ENCODE measurements at places on chromosomes 7 and 10. TPM values are rescaled to one million over a fixed set of nuclear protein-coding genes. Genes with fewer than 3 reads are reported as not detected.

Gene ZNHIT1
- 89.0 TPM for total RNA-seq

Gene TEX36
- total RNA-seq, result not detected

Gene CTTNBP2
- 22.3 TPM for total RNA-seq

Gene MSMB
- total RNA-seq, result not detected

Gene HEPACAM2
- total RNA-seq, result not detected

Gene FOXI2
- total RNA-seq, result not detected

Gene CCDC3
- total RNA-seq, result not detected

Gene CHCHD3
- total RNA-seq, result 83.0 TPM

Gene EVX1
- not detected for total RNA-seq

Gene LEP
- not detected for total RNA-seq

Gene STOX1
- total RNA-seq, result not detected

Gene NPSR1
- total RNA-seq, result not detected

Gene EXOSC1
- 41.9 TPM for total RNA-seq

Gene CFAP69
- 5.5 TPM for total RNA-seq

Gene ITIH5
- 2.8 TPM for total RNA-seq

Gene TPST1
- total RNA-seq, result 154 TPM

Gene TACR2
- total RNA-seq, result not detected

Gene CCL26
- total RNA-seq, result 0.33 TPM

Gene CPA5
- not detected for total RNA-seq

Gene CALML5
- not detected for total RNA-seq

Gene HOXA7
- not detected for total RNA-seq

Gene SLC13A1
- not detected for total RNA-seq

Gene LGI1
- total RNA-seq, result 0.33 TPM

Gene GPR141
- total RNA-seq, result not detected

Gene TCAF2
- total RNA-seq, result 2.6 TPM

Gene CCDC146
- total RNA-seq, result 2.2 TPM

Gene PHYHIPL
- total RNA-seq, result not detected

Gene PLPP4
- total RNA-seq, result 1.2 TPM

Gene PDE6C
- total RNA-seq, result not detected

Gene PCGF6
- total RNA-seq, result 9.4 TPM

Gene SLC16A9
- 0.33 TPM for total RNA-seq

Gene CYP17A1
- total RNA-seq, result not detected

Gene SORBS1
- 0.17 TPM for total RNA-seq

Gene INA
- 0.99 TPM for total RNA-seq

Gene SPDYE11
- under 0.01 TPM for total RNA-seq

Gene PNLIP
- not detected for total RNA-seq

Gene PON1
- total RNA-seq, result not detected

Gene COBL
- total RNA-seq, result under 0.01 TPM

Gene FANK1
- total RNA-seq, result 1.3 TPM

Gene PILRA
- total RNA-seq, result 0.15 TPM

Gene TMEM273
- not detected for total RNA-seq

Gene PLXDC2
- total RNA-seq, result 2.8 TPM

Gene RBM17
- total RNA-seq, result 34.1 TPM

Gene PRF1
- not detected for total RNA-seq

Gene PRLHR
- not detected for total RNA-seq

Gene PGAM2
- total RNA-seq, result 0.17 TPM

Gene SFTPA1
- total RNA-seq, result not detected

Gene MMP21
- total RNA-seq, result not detected

Gene AP3M1
- total RNA-seq, result 37.1 TPM

Gene SLIT1
- total RNA-seq, result under 0.01 TPM

Gene ATP6V1F
- 156 TPM for total RNA-seq

Gene TMEM26
- 2.8 TPM for total RNA-seq

Gene PLA2G12B
- total RNA-seq, result not detected

Gene DNAJB9
- 10.8 TPM for total RNA-seq

Gene JCAD
- 2.0 TPM for total RNA-seq

Gene ARHGAP19
- total RNA-seq, result 3.5 TPM

Gene R3HCC1L
- total RNA-seq, result 20.2 TPM

Gene STEAP1B
- total RNA-seq, result 25.9 TPM

Measured in smooth muscle cell of trachea (primary cell).